GDM1 (cell line): ENCODE measurements at places on chromosomes 3 and 15.

GRCh38 chr15:65885668-65886218 lies 16.5 kb downstream of the RAB11A start:
- DNase-seq = no peak

DNA sequence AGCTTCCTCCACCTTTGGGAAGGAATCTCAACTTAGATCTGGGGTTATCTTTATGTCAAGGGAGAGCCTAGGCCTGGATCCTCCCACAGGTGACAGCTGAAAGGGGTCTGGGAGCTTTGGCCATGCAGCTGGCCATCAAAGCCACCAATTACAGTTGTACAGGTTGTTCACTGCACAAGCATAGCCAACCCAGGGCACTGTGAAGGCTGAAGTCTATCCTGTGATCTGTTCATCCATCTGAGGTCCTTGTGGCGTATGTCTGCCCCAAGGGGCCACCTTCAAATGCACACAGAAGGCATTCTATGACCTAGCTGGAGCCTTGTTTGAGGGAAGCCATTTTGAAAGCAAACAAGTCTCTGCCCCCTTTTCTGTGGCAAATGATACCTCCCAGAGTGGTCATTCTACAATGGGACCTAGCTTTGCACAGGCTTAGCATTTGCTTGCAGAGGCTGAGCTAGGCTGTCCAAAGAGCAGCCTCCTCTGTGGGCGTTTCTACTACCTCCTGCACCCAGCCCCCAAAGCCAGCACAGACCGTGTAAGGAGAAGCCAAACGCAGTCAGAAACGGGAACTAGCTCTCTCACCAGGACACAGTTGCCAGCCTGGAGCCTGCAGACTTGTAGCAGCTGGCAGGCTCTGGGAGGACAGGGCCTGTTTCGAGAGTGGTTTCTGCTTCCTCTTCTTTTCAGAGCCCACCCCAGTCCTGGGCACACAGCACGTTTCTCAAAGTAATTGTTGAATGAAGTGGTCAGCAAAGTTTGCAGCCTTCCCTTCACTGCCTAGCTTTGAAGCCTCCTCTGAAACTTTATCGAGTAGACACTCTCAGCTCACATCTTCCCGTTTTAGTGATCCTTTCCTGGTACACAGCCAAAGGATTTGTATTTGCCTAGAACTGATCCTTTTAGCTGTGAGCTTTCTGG lies 157.3 kb upstream of the SMAD3 start:
- DNase-seq = peak; percentile 89

DNA sequence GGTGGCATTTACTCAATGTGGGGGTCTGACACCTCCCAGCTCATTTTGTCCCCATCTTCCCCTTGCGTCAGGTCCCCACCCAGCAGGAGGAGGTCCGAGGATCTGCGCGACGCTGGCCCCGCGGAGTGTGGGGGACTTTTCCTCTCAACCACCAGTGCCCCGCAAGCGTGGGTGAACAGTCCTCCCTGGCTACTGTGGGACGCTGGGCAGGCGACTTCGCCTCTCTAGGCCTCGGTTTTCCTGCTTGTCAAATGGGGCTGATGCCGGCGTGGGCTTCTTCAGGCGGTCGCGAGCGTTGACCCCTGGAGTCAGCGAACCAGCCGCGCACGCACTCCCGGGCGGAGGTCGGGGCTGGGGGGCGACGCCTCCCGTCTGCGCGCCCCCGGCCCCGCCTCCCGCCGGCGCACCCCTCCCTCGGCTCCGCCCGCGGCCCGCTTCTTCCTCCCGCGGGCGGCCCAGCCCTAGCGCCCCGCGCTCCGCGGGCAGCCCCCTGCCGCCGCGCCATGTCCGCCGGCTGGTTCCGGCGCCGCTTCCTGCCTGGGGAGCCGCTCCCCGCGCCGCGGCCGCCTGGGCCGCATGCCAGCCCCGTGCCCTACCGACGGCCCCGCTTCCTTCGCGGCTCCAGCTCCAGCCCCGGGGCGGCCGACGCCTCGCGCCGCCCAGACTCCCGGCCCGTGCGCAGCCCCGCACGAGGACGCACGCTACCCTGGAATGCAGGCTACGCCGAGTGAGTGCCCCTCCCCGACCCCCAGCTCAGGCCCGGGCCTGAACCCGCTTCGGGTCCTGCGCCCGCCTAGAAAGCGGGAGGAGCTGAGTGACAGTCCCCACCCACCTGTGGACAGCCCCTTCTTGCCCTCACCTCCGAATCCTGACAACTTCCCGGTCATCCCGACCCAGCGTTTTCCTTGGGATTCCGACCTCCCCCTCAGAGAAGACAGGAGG lies at the start of gene PPM1M:
TSS of gene PPM1M (plus strand) at position 438 of the 942 bp plus-strand sequence. CDS start at position 504, 66 bp downstream.
- DNase-seq = peak; percentile 25

- DNase-seq = no peak
These were observed 18.7 kb downstream of the TMEM43 start for GRCh38 chr3:14143271-14144225.

GRCh38 chr3:21621181-21621651 lies 129.8 kb downstream of the ZNF385D start:
- no peak for DNase-seq

DNA sequence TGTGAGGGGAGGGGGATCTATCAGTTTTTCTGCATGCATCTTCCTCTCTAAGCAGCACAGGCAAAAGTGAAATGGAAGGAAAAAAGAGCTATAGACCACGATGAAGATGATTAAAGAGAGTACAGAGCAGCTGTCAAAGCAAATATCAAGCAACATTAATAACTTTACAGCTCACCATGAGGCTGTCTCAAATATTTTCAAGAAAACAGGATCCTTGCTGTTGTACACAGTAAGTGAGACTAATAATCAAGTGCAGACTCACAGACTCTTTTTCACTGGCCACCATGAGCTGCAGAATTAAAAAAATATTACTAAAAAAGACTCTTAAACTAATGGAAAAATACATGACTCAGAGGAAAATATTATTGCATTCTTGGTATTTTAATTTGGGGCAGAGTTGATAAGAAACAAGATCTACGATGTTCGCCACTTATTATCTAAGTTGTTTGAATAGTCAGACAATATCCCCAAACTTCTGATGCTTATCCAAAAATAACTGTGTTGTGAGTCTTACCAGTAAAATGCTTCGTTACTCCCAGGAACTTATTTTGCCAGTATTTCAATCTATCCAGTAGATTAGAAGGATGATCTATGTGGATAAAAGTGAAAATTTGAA lies 817.5 kb upstream of the ALCAM start:
- DNase-seq = no peak

- DNase-seq = no peak
These were observed 98.0 kb upstream of the SLC25A36 start for GRCh38 chr3:140843656-140844055.

DNA sequence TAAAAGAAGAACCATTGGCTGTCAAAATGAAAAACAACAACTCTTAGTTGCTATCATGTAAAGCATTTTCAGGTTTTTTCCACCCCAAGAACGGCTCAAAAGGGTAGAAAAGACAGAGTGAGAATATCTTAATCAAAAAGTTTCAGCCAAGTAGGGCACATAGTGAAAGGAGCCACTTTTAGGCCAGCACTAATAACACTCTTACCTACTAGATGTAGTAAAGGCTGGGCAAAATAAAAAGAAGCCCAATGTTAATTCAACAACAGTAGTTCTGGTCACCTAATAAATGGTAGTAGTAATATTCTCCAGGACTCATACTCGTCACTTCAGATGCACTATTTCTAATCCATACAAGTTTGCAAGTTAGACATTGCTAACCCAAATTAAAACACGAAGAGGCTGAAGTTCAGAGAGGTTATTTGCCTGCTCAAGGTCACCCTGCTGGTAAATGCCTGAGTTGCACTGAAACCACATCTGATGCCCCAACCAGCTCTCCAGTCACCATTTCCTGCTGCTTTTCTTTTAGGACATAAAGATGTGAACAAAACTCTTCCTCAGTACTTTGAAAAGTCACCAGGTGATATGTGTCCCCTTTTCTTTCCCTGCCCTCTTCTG lies 7.5 kb downstream of the GOLIM4 start:
- DNase-seq = no peak
